ENCODE measurements at places on chromosomes 5 and 9.

GRCh38 chr5:73939557-73939956 lies 313.6 kb downstream of the ARHGEF28 start:
- DNase-seq = no peak

DNA sequence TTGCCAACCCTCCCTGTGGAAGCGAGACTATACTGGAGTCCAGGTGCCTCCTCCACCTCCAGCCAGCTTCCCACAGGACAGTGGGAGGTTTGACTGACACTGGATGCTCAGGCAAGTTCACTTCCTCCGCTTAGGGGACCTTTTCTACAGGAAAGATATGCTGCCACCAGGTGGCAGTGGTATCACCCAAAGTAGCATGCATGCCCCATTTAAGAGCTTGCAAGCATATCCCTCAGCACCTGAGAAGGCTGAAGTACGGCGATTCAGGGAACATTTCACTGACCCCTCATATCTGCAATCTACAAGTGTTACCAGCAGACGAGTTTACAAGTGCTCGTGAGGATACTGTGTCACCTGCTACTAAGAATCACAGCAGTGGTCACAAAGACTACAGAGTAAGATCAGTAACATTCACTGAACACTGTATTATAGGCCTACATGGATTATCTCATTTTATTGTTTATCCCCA lies 75.5 kb downstream of the KLHL3 start:
- DNase-seq = peak; percentile 62

- DNase-seq = no peak
Observed at GRCh38 chr9:109861499-109861898, 81.5 kb downstream of the PALM2AKAP2 start.

DNA sequence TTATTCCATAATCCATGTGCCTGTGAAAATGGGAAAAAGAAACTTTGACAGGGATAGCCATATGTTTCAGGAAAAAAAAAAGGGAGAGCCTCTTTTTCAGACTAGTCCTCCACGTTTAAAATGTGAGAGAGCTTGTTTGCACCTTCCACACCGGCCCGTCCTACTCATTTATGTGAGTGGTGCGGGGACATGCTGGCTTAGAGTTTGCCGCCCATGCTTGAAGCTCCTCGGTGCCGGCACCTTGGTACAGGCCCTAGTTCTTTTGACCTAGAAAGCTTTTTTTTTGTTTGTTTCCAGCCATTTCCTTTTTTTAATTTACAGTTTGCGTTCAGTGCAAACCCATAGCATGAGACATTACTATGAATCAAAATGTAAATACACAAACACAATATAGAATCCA lies 27.8 kb downstream of the PSAT1 start:
- no peak for DNase-seq

GRCh38 chr5:64773533-64773932 lies 4.8 kb downstream of the CWC27 start:
- no peak for DNase-seq

- no peak for DNase-seq
Observed at GRCh38 chr5:43353668-43354067, 40.5 kb upstream of the HMGCS1 start.

DNA sequence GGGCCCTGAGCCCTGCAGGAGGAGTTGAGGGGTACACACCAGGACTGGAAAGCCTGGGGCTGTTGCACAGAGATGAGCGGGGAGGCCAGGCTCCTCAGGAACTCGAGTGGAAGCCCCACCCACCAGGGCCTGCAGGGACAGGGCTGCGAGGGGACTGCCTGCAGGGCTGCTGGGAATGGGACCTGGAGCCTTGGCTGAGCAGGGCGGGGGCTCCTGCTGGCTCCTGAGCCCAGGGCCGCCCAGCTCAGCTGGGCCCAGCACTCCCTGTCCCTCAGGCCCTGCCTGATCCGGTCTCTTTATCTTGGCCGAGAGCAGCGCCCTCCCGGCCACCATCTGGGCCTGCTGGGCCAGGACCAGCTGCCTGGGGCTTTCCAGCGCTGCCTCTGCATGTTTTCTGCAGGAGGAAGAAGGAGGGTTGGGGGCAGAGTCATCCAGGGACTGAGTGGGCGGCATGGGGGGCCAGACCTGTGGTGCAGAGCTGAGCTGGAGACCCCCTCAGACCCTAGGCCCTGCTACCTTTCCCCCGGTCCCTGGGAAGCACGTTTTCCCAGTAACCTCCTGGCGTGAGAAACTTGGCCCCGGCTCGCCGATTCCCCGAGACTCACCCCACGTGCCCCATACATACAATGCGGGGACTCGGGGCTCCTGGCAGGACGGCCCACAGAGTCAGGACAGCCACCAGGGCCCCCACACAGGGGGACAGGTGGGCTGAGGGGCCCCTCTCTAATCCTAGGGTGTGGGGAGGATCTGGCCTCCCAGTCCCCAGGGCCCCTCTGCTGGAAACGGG lies 9.4 kb downstream of the LCN12 start:
- peak; percentile 46 for DNase-seq

DNA sequence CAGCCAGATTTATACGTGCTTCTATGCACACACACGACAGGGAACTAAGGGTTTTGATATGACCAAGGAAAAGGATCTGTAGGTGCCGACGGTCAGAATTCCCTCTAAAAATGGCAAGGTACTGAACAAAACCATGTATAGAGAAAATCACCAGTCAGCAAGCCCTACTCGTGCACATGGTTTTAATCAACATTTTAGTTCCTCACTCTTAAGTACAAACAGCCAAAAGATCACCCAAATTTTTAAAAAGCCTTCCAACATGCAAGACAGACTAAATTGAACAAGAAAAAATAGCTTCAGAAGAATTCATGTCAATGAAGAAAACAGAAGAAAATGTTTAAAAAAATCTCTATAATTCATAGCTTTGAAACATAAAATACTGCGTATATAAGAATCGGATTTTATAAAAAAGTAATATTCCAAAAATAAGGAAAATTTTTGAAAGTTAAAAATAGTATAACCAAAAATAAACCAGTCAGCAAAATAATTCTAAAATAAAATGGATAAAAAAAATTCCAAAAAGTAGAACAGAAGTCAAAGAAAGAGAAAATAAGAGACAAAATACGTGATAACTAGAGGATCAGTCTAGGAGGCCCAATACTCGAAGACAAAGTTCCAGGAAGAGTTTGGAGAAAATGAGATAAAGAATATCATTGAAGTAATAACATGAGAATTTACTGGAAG lies 43.0 kb upstream of the KCNV2 start:
- no peak for DNase-seq

DNA sequence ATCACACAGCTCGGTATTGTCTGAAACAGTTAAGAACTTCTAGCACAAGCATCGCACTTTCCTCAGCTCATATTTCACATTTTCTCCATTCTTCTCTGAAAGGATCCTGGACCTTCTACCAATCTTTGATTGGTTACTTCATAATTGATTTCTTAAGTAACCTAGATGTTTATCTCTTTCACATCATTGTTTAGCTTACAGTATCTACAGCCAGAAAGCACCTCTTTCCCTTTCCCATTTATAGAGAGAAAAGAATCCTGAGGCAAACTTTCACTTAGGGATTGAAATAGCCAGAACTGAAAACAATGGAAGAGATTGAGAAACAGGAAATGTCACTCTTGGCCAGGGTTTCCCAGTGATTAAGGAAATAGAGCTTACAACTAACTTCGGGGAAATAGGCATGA lies 2.5 kb downstream of the IL33 start:
- no peak for DNase-seq

DNA sequence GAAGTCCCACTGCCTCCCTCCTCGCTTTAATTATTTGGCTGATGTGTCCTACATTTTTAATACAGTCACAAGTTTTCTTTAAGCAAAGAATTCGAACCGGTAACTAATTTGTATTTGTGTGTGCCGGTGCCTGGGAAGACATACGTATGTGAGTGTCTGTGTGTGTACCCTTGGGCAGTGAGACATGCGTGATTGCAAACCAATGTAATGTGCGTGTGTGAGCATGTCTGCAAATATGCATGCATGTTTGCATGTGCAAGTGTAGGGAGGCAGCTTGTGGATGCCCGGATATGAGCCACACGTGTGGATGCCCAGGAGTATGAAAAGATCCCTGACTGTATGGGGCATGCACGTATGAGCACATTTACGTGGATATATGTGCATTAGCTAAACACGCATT lies 44.4 kb upstream of the NEK6 start:
- DNase-seq = no peak

GRCh38 chr9:89223396-89223977 lies 44.9 kb upstream of the SHC3 start:
- DNase-seq = no peak

GRCh38 chr5:133977161-133977787 lies 8.8 kb upstream of the C5orf15 start:
- no peak for DNase-seq

DNA sequence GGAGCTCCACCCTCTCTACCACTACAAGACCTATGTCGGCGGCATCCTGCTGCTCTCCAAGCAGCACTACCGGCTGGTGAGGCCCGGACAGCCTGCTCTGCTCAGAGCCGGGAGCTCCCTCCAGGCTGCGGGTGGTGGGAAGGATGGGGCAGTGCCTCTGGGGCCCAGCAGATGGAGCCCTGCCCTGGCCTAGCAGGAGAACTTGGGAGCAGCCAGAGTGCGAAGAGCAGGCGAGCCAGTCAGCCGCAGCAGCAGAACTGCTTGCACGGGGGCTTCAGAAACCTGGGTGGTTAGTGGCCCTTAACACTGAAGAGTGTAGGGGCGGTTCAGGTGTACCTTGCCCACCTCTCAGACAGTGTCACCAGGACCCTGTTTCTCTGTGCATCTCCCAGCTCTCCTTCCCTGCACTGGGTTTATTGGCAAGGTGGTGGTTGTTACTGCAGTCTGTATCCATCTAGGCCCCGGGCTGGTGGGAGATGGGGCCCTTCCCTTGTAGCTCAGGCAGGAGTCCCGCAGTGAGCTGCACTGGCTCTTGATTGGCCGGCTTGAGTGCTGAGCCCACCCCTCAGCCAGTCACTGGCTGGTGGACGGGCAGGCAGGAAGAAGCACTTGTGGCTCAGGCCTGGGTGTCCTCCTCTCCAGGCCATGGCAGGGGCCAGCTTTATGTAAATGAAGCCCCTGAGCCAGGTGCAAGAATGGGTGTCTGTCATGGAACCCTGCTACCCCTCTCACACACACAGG lies 7.7 kb downstream of the B4GALT7 start:
- peak; percentile 87 for DNase-seq

- no peak for DNase-seq
Observed at GRCh38 chr9:131496844-131497405, 5.8 kb upstream of the POMT1 start.

- DNase-seq = no peak
Observed at GRCh38 chr5:141657404-141657803, 6.2 kb upstream of the FCHSD1 start.

- DNase-seq = no peak
Observed at GRCh38 chr9:92147030-92147851, 32.0 kb upstream of the SPTLC1 start.

DNA sequence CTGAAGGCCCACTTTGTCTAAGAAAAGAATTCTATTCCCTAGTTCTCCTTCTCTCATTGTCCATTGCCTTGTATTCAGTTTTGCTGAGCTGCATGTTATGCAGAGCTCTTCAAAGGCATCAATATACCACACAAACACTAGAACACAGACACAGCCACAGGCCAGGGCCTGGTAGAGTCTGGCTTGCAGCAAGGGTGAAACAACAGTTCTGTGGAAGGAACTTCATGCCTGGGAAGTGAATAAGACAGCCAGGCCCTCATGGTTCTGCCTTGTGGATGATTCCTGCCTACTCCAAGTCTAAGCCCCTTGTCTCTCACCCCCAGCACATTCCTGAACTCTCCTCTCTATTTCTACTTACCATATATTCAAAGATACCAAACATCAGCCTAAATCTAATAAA lies 30.8 kb downstream of the KLHL3 start:
- no peak for DNase-seq

- DNase-seq = no peak
Observed at GRCh38 chr5:155303120-155303519, 289.6 kb downstream of the KIF4B start.

GRCh38 chr9:13779106-13779505 lies 499.6 kb upstream of the MPDZ start:
- DNase-seq = peak; percentile 52

All from retina (tissue), 1 donor.